ENCODE measurements at places on chromosomes 11 and 22. TPM values are rescaled to one million over a fixed set of nuclear protein-coding genes. Genes with fewer than 3 reads are reported as not detected.

The TPH1 gene
- total RNA-seq: 1.2 TPM

The TMEM191B gene
- 2.5 TPM for total RNA-seq

The MRGPRX4 gene
- not detected for total RNA-seq

GRCh38 chr22:43897751-43898261, 6.0 kb upstream of the PNPLA5 start:
- DNase-seq: no peak

GRCh38 chr11:3122775-3123201, 42.3 kb downstream of the OSBPL5 start:
- DNase-seq: no peak

The PDXP gene
- 17.7 TPM for total RNA-seq

DNA sequence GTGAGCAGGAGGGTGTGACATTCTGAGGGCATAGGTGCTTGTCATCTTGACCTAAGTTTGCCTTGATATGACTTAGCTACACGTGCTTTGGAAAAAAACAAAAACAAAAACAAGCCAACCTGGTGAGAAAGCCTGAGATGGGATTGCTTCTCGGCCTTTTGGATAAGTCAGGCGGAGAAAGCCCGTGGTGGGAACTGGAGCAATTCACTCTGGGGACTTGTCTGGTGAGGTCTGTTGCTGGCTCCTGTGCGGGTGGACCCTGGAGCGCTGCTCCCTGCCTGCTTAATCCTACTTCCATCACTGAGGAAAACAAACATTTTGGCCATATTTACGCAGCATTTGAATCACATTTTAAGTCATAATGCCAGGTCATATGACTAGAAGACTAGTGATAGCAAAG, 100.3 kb downstream of the SNX19 start:
- no peak for DNase-seq

DNA sequence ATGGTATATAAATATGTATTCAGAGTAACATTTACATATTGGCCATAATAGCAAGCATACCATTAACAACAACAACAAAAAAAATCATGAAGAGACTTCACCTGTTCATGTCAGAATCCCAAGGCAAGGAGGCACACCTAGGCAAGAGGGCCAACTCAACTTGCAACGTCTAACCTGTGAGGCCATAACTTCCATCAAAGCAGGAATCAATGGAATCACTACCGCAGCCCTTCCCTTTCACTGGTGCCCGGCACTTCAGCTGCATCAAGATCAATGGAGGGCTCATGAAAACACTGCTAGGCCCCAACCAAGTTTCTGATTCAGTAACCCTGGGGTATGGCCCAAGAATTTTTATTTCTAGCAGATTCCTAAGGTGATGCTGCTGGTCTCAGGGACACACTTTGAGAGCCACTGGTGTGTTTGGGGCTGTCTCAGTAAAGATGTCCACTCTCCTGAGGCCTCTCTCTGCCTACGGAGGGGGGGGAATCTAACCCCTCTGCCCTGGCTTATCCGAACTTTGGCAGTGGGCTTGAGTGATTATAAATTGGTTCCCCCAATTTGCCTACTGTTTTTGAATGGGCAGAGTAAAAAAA, 8.0 kb downstream of the ZFTA start:
- DNase-seq: no peak

The KRTAP5-7 gene
- total RNA-seq: 0.24 TPM

- no peak for DNase-seq
These were observed 1169.5 kb upstream of the CCDC90B start for GRCh38 chr11:84455691-84456090.

The NELL1 gene
- not detected for total RNA-seq

Measured in activated B cell treated with CpG ODN at 0.5 μM for 24 hours (primary cell).